ENCODE measurements at places on chromosomes 13 and 19.

DNA sequence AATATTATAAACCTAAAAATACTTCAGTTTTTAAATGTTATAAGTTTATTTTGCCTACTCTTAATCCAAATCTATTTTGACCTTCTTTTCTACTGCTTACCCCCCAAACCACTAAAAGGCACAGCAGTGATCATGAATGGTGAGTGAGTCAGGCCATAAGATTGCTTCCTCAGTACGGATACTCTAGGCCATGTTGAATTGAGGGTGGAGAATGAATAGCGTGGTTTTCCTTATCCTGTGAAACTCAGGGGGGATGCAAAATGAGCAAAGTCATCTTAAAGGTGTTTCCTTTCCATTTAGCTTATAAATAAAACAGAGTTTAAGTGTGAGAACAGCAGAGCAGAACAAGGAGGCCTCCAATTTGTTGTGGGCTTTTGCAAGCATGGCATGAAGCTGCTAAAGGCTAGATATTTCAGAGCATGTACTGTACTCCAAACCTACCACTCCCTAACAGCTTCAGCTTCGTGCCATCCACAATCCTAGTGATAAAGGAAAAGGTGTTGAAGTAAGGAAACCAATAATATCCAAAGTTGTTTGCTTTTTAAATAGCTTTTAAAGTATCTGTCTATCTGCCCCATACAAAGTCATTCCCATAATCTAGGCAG, 25.0 kb downstream of the SERPINE3 start:
- no peak for DNase-seq

DNA sequence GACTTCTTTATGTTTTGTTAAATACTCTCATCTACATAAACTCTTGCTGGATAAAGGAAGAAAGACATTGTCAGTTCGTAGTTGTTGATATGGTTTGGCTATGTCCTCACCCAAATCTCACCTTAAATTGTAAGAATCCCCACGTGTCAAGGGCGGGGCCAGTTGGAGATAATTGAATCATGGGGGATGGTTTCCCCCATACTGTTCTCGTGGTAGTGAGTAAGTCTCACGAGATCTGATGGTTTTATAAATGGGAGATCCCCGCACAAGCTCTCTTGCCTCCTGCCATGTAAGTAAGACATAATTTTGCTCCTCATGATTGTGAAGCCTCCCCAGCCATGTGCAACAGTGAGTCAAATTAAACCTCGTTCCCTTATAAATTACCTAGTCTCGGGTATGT, 3.6 kb downstream of the ADGRE1 start:
- DNase-seq, result no peak

DNA sequence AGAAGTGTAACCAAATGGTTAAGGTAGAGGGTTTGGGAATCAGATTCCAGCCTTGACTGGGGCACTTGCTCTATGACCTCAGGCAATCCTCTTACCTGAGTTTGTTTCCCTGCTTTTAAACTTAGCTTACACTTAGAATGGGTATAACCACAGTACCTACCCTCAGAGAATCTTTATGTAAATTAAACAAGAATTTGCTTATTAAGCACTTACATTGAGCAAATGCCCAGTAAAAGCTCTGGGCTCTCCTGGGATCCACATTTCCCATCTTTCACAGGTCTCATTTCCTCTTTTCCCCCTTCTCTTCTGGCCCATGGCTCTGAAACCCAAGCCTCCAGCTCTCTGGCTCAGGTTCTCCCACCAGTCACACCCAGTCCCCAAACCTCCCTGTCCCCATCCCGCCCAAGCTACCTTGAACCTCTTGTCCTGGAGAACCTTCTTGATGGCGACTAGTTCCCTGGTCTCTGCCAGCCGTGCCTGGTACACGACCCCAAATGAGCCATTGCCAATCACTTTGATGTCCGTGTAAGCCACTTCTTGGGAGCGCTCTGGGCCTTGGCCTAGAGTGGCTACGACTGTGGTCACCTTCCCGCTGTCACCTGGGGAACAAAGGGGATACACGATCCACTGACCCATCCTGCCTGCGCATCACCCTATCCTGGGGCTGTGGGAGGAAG, 2.7 kb downstream of the GSK3A start:
- DNase-seq, result no peak

DNA sequence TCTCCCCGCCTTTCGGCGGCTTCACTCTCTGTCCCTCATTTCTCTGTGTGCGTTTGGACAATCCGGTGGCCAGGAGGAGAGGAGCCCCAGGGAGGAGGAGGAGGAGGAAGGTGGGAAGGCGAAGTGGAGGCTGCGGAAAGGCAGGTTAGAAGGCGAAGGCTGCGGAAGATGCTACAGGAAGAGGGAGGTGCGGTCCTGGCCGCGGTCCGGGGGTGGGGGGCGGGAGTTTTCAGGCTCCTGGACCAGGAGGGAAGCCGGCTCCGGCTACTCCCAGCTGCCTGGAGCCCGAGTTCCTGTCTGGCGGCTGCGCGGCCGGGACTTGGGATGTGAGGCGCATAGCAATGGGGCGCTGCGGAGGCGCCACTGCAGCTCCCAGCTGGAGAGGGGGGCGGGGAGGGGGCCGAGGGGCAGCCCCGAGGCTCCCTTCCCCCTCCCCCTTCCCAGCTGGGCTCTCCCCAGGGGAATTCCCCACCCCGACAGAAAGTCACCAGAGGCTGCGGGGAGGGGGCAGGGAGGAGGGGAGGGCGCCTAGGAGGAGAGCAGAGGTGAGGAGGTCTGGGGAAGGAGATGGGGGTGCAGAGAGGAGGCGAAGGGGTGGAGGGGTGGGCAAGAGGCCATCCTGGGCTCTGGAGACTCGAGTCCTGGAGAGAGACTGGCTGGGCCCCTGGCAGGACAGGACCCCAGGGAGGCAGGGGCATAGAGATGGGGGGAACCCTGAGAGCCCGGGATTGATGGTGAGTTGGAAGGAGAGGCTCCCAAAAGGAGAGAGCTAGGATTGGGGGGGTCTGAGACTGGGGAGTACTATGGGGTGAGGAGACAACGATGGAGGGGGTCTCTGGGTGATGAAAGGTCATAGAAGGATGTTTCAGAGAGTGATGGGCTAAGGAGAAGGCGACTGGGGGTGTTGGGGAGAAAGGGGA, 2.0 kb downstream of the LRRC4B start:
- DNase-seq, result no peak

DNA sequence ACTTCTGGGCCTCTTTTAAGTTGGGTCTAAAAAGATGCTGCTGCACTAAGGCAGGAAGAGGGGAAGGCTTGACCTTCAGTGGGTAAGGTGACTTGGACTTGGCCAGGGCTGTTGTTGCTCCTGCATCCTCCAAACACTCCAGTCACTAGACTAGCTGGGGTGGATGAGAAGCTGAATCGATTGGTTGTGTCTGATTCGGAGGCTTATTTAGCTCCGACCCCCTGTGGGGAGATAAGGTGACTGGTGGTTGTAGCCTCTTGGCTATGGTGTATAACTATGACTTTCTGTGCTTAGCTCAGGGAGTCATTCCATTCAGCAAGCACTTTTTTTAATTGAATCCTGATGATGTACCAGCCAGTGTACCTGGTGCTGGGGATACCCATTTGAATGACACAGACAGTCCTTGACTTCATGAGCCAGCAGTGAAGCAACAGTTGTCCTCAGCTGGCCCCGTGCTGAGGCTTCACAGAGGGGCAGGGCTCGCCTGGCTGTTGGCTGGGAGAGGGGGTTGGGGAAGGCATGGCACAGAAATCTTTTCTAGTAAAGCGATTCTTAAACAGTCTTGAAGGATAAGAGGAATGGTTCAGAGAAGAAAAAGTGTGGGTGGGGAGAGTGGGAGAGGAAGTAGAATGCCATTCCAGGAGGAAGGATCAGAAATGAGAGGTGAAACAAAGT, 9.9 kb downstream of the PCDH8 start:
- DNase-seq, result no peak

- DNase-seq, result no peak
Measured at GRCh38 chr19:29404951-29405727, 120.7 kb upstream of the VSTM2B start.
